ENCODE measurements at places on chromosomes 11 and 22.

DNA sequence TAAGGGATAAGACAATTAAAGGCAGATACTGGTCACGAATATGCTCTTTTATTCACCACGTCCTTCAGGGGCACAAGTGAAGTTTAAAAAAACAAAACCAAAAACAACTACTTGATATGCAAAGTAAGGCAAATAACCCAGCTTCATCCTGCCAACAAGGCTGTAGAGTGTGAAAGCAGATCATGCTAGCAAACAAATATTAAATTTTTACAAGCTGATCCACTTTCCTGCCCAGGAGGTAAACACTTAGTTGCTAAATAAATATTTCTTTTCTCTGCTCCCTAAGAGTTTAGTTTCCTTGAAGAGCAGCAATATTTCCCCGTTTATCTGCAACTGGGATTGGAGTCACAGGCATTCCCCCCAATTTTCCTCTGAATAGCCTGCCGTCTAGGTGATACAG, 300.2 kb downstream of the LARGE1 start:
- no peaks in the 10 kb centered on the region for H3K27me3 ChIP-seq
- H3K4me1 ChIP-seq: no peaks in the 10 kb centered on the region
- no peak overlapping the region for H3K4me3 ChIP-seq
- H3K27ac ChIP-seq: no peak overlapping the region
- no peak for DNase-seq

- H3K4me3 ChIP-seq: no peak overlapping the region
- H3K27me3 ChIP-seq: no peaks in the 10 kb centered on the region
- no peaks in the 10 kb centered on the region for H3K4me1 ChIP-seq
- peaks cover 2% of the 10 kb centered on the region for H3K36me3 ChIP-seq
- DNase-seq: no peak
- H3K27ac ChIP-seq: no peak overlapping the region
Observed at GRCh38 chr22:42626951-42627625, 12.4 kb upstream of the POLDIP3 start.

GRCh38 chr22:43168471-43169309, 17.3 kb downstream of the TSPO start:
- H3K4me3 ChIP-seq: no peak overlapping the region
- H3K36me3 ChIP-seq: peaks cover 2% of the 10 kb centered on the region
- H3K4me1 ChIP-seq: peaks cover 7% of the 10 kb centered on the region
- no peak overlapping the region for H3K27ac ChIP-seq
- no peak for DNase-seq

- H3K36me3 ChIP-seq: no peaks in the 10 kb centered on the region
- no peaks in the 10 kb centered on the region for H3K4me1 ChIP-seq
- H3K27ac ChIP-seq: no peak overlapping the region
- H3K4me3 ChIP-seq: no peak overlapping the region
Observed at GRCh38 chr11:27839226-27839913, 139.1 kb upstream of the BDNF start.

DNA sequence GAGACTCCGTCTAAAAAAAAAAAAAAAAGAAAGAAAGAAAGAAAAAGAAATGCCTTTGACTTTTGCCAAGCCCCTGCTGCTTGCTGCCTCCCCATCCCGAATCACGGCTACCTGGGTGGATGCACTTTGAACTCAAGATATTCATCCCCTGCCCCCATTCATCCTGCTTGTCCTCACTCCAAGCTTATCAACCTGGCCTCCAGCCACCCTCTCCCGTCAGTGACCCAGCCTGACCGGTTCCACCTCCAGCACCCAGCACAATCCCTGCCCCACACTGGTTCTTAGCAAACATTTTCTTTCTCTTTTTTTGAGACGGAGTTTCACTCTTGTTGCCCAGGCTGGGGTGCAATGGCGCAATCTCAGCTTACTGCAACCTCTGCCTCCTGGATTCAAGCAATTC, 44.4 kb downstream of the CYTH4 start:
- no peak overlapping the region for H3K4me3 ChIP-seq
- DNase-seq: no peak
- H3K4me1 ChIP-seq: peaks cover 1% of the 10 kb centered on the region
- H3K27me3 ChIP-seq: peaks cover 66% of the 10 kb centered on the region

GRCh38 chr11:64268025-64268892, 16.2 kb downstream of the BAD start:
- peak overlapping the region; percentile 96 for H3K27ac ChIP-seq
- no peaks in the 10 kb centered on the region for H3K27me3 ChIP-seq
- no peak for DNase-seq

DNA sequence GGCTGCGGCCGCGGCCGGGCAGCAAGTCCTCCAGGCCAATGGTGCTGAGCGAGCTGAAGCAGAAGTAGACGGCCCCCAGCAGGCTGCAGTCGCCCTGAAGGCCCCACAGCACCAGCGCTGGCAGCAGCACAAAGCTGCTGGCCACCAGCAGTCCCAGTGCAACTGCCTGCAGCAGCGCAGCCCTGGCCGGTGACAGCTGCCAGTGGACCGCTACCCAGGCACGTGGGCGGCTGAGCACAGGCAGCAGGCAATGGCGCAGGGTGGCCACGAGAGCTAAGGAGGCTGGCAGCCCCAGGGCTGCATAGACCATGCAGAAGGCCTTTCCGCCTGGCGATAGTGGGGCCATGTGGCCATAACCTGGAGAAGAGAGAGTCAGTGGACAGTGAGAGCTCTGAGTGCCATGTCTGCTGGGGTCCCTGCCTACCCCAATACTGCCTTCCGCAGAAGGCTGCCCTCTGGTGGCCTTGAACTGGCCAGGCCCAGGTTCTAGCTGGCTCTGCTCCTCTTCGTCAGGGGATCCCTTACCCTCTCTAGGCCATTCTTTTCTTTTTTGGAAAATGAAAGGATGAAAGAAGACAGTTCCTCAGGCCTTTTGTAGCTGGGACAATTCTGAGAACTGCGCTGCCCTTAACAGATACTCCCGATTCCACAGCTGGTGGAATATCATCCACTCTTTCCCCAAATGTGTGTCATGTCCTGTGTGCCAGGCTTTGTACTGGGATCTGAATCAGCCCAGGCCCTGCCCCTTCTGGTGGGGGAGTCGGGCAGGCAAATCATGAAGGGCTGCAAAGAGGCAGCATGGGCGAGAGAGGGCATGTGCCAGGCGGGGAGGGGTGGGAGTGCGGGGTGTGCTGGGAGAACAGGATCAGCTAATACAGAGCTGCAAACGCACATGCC, 1.8 kb downstream of the KCNK7 start:
- no peaks in the 10 kb centered on the region for H3K27me3 ChIP-seq
- H3K4me3 ChIP-seq: no peak overlapping the region
- peak; percentile 60 for DNase-seq
- peaks cover 5% of the 10 kb centered on the region for H3K36me3 ChIP-seq
- H3K4me1 ChIP-seq: peaks cover 6% of the 10 kb centered on the region
- peak overlapping the region; percentile 48 for H3K27ac ChIP-seq

- H3K36me3 ChIP-seq: no peaks in the 10 kb centered on the region
- H3K27ac ChIP-seq: no peak overlapping the region
- DNase-seq: no peak
- no peaks in the 10 kb centered on the region for H3K4me1 ChIP-seq
- H3K4me3 ChIP-seq: no peak overlapping the region
Observed at GRCh38 chr22:47976219-47976618, 1213.8 kb downstream of the TBC1D22A start.

DNA sequence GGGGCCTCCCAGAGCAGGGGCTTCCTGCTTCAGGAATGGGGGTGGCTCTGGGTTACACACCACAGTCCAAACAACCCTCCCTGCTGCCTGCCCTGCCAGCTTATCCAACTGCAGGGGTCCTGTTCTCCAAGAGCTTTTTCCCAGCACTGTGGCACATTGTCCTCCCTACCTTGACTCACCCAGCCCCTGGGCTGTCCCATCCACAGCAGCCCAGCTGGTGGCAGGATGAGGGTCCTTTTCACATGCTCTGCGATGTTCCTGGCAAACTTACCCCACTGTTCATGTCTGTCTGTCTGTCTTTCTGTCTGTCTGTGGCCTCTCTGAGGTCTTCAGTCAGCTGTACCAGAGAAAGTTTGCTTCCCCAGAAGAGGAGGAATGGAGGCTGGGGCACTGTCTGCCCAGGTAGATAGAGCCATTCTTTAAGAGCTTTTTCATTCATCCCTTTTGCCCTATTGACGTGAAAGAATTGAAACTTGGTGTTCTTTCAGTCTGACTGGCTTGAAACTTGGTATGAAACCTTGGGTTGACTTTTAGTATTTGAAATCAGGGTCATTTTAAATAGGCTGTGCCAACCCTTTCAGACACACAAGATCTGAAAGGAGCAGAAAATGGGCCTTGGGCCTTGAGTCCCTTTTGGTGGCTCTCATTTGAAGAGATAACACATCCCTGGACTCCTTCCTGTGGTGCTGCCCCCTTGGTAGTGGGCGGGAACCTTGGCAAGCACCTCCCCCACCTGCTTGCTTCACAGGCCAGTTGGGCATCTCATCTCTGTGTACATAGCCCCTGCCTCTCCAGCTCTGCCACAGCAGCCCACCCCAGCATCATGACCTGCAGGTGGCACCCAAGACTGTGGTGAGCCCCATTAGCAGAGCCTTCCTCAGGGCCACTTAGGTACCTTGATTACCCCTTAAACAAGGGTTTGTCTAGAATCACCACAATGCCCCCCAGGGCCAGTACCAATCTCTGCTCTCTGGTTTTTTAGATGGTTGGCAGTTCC, 74.6 kb upstream of the SUSD2 start:
- H3K27ac ChIP-seq: no peak overlapping the region
- H3K36me3 ChIP-seq: peaks cover 27% of the 10 kb centered on the region
- H3K4me1 ChIP-seq: peaks cover 18% of the 10 kb centered on the region
- no peak for DNase-seq

DNA sequence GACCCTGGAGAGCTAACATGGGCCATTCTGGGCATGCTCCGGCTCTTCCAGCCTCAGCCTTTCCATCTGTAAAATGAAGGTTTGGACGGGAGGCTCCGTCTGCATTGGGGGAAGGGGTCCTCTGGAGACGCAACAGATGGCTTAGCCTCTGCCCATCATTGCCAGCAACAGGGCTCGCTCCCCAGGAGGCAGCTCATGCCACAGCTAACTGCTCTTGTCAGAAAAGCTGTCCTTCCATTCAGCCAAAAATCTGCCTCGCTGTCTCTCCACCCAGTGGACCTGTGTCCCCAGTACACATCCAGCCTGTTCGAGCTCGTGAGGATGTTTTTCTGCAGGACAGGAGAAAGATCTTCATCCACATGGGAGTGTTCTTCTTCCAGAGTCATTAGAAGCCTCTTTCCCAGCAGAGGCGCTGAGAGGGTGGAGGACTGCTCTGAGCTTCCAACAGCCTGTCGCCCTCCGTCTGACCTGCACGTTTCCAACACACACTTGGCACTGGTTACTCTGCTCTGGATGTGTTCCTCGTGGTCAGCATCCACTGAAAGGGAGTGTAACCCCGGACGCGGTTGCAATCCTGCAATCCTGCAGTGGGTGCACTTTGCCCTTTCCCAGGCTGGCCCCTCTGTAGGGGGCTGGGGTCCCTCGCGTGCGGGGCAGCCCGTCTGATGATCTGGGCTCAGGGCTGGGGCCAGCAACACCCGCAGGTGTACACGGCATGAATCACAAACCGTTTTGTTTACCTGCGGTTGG, 1340.9 kb downstream of the TBC1D22A start:
- H3K4me1 ChIP-seq: peaks cover 18% of the 10 kb centered on the region
- no peak for DNase-seq
- H3K27ac ChIP-seq: no peak overlapping the region
- peaks cover 7% of the 10 kb centered on the region for H3K27me3 ChIP-seq
- no peak overlapping the region for H3K4me3 ChIP-seq

GRCh38 chr11:129951201-129951865, 51.3 kb downstream of the PRDM10 start:
- H3K27ac ChIP-seq: no peak overlapping the region
- DNase-seq: no peak
- peaks cover 3% of the 10 kb centered on the region for H3K4me1 ChIP-seq

DNA sequence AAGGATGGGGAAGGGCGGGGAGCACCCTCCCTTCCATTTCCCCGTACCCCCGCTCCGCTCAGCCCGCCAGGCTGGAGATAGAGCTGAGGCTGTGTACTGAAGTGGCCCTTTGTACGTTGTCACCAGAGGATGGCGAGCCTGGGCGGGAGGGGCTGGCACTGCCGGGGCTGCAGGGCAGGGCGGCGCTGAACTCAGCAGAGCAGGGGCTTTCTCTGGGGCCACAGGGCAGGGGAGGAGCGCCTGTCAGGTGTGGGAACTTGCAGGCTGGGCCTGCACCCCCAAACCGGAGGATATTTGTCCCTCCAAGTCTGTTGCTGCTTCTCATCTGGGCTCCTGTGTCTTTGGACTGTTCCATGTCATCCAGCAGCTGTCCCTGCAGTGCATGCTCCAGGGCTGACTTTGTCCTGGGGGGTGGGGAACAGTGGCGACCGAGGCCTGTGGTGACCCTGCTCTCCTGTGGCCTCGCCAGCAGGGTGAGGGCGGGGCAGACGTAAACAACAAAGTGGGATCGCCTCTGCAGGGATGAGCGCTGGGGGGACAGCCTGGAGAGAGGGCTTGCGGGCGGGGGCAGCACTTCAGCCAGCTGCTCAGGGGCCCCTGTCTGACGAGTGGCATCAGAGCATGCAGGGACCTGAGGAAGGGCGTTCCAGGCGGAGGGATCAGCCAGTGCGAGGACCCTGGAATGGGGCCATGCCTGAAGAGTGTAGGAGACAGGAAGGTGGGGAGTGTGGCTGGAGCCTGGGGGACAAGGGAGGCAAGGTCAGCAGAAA, 13.1 kb downstream of the MGAT3 start:
- no peak overlapping the region for H3K27ac ChIP-seq
- peaks cover 29% of the 10 kb centered on the region for H3K4me1 ChIP-seq
- no peak for DNase-seq

GRCh38 chr11:47725442-47726117, 10.4 kb upstream of the AGBL2 start:
- no peak overlapping the region for H3K4me3 ChIP-seq
- no peaks in the 10 kb centered on the region for H3K27me3 ChIP-seq
- no peak overlapping the region for H3K27ac ChIP-seq

DNA sequence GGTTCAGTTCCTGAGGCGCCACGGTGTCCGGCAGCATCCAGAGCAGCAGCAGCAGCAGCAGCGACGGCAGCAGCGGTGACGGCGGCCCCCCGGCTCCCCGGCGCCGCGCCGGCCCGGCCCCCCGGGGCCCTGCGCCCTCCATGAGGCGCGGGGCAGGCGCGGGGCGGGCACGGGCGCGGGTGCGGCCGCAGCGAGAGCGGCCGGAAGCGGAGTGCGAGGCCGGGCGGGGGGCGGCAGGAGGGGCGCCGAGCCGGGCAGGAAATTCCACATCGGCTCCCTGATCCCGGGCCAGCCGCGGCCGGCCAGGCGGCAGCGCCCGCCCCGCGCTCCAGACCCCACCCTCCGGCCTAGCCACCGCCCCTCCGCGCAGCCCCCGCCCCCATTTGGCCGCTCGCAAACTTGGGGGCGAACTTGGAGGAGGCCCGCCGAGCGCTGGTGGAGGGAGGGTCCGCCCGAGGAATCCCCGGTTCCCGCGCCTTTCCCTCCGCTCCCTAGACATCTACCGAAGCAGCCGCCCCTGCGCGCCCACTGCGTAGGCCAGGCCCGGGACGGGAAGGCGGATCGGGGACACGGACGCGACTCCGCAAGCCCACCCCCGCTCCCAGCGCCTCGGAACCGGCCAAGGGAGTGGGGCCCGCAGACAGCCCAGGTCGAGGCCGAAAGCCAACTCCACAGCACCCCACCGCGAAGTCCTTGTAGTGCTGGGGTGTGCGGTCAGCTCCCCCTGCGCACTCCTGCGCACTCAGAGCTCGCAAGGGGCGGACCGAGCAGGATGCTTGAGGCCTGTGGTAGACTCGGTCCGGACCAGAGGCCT, at the start of gene SCARF2:
Gene SCARF2 (minus strand): TSS at position 213 of the 814 bp plus-strand sequence. CDS start 71 bp downstream, at position 142.
- H3K4me1 ChIP-seq: peaks cover 9% of the 10 kb centered on the region
- peaks cover 48% of the 10 kb centered on the region for H3K27me3 ChIP-seq
- H3K27ac ChIP-seq: no peak within 1 kb of the TSS
- peak within 1 kb of the TSS; percentile 77 for H3K4me3 ChIP-seq
- no peaks in the 10 kb centered on the region for H3K36me3 ChIP-seq

All from activated naive CD8-positive, alpha-beta T cell treated with anti-CD3 and anti-CD28 coated beads, Interleukin-2, amount 10 ng/mL, durations not matched to agents 7 days and 5 days (primary cell).